Effector memory CD4-positive, alpha-beta T cell (primary cell): ENCODE measurements at places on chromosomes 7 and 10.

- H3K36me3 ChIP-seq = no peaks in the 10 kb centered on the region
- no peak for DNase-seq
- no peaks in the 10 kb centered on the region for H3K4me1 ChIP-seq
- H3K27ac ChIP-seq = no peak overlapping the region
- no peaks in the 10 kb centered on the region for H3K27me3 ChIP-seq
Observed at GRCh38 chr10:79488870-79489269, 23.5 kb upstream of the EIF5AL1 start.

- no peaks in the 10 kb centered on the region for H3K4me1 ChIP-seq
- no peak for DNase-seq
- no peak overlapping the region for H3K4me3 ChIP-seq
- H3K27me3 ChIP-seq = no peaks in the 10 kb centered on the region
- H3K27ac ChIP-seq = no peak overlapping the region
- H3K36me3 ChIP-seq = no peaks in the 10 kb centered on the region
Observed at GRCh38 chr10:58791137-58791536, 278.5 kb downstream of the BICC1 start.

- no peaks in the 10 kb centered on the region for H3K4me1 ChIP-seq
- H3K4me3 ChIP-seq = no peak overlapping the region
- H3K36me3 ChIP-seq = no peaks in the 10 kb centered on the region
- H3K27ac ChIP-seq = no peak overlapping the region
- no peaks in the 10 kb centered on the region for H3K27me3 ChIP-seq
Observed at GRCh38 chr7:108384716-108385483, 71.3 kb downstream of the NRCAM start.

DNA sequence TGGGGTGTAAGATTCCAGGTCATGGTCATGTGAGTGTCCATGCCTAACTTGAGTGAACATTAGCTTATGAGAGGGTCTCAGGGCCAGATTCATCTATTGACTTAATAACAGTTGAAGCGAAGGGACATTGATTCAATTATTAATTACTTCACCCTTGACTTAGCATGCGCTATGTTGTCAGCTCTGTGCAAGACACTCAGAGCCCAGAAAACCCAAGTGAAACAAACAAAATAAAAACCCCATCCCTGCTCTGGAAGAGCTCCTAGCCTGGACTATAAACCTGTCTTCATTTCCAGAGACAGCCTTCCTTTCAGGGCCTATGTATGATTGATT lies 66.0 kb upstream of the TNS3 start:
- no peaks in the 10 kb centered on the region for H3K27me3 ChIP-seq
- no peak overlapping the region for H3K27ac ChIP-seq
- DNase-seq = no peak

DNA sequence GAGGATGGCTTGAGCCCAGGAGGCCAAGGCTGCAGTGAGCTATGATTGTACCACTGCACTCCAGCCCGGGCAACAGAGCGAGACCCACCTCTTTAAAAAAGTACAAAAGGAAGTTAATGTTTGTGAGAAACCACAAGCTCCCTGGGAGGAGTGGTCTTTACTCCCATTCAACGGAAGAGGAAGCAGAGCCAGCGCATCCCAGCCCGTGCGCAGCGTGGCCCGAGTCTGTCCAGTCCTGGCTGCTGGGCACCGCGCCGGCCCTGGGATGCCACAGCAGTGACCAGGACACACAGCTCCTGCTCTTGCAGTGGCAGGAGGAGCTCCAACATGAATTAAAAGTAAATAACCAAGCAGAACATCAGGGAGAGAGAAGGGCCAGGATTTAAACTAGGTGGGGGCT lies 68.4 kb downstream of the ELFN1 start:
- no peak for DNase-seq
- no peaks in the 10 kb centered on the region for H3K36me3 ChIP-seq
- H3K4me3 ChIP-seq = no peak overlapping the region
- H3K27ac ChIP-seq = no peak overlapping the region

- no peaks in the 10 kb centered on the region for H3K4me1 ChIP-seq
- no peaks in the 10 kb centered on the region for H3K36me3 ChIP-seq
- no peaks in the 10 kb centered on the region for H3K27me3 ChIP-seq
- H3K4me3 ChIP-seq = no peak overlapping the region
- no peak overlapping the region for H3K27ac ChIP-seq
Observed at GRCh38 chr7:45652630-45653029, 78.5 kb downstream of the ADCY1 start.
